ENCODE measurements at places on chromosomes 3 and 15.

GRCh38 chr3:136544532-136544931 lies 207.6 kb downstream of the STAG1 start:
- DNase-seq = no peak

- DNase-seq = no peak
Measured at GRCh38 chr3:78242724-78243123, 1202.8 kb downstream of the ROBO2 start.

DNA sequence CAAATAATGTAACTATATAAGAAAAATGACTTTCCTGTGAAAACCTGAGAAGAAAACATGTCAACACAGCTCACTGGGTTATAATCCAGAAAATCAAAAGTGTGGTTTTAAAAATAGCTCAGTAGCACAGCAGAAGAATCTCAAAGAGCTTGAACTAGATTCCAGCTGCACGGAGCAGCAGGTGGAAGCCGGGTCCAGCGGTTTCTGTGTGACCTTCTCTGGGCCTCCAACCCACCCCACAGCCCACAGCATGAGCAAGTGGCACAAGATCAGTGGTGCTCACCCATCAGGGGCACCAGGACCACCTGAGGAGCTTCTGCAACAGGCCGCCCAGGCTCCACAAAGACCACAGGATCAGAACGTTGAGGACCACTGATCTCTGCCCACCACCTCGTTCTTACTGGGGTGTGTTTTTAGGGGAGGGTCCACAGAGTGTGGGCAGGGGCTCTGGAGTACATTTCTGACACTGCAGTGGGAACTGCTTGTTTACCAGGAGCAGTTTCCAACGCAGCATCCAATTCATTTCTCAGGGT lies 23.2 kb downstream of the SLC41A3 start:
- no peak for DNase-seq

DNA sequence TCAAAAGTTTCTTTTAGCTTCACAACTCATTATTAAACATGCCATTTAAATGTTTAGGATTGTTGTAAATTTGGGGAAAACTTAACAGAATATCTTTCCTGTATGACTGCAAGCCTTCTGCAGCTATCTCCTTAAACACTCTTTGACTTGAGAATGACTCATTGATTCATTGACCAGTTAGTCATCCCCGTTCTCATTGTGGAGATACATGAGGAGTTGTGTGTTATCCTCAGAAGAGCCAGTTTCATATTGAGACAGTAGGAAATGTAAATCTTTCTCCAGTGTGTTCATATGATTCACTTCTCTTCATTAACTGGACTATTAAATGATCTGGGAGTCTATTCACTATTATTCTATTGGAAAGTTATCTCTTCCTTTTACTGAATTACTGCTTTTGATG lies 83.0 kb downstream of the CRYGS start:
- DNase-seq = no peak

DNA sequence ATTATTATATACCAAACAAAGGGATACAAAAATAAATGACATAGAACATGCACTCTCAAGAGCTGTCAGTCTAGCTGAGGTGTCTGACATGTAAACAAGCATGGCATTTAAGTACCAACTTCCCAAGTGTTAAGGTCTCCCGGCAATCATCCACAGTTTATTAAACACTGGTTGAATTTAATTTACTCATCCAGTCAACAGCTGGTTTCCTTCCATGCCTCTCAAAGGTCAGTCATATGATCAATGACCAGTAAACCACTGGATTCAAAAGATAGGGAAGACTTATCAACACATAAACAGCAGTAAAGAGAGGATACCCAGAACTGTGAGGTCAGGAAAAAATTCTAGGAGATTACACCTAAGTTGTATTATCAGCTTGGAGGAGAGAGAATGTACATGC lies 80.4 kb downstream of the ADAM10 start:
- no peak for DNase-seq

- no peak for DNase-seq
Measured at GRCh38 chr3:134350266-134350665, 24.0 kb downstream of the AMOTL2 start.

GRCh38 chr15:80710635-80711554 lies 15.8 kb downstream of the ABHD17C start:
- DNase-seq = no peak

DNA sequence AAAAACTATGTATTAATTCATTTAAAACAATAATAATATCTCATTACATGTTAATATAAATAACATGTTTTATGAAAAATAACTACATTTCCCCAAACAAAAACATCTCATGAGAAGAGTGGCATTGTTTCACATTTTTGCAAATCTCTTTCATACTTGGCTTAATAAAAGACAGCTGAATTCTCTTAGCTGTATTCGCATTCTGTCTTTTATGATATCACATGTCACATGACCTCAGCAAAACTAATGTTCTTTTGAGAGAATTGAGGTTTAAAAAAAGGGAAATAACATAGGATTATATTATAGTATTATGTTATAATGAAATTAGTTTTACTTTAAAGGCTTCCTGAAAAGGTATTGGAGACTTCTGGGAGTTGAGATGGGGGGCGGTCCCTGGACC lies 48.4 kb upstream of the SPPL2A start:
- DNase-seq = no peak

Data from activated gamma-delta T cell treated with anti-CD3 and anti-CD28 coated beads, Interleukin-2, amount 50 U/mL, for 16 hours (primary cell).